Right cardiac atrium (tissue), 5 donors: ENCODE measurements at places on chromosomes 3 and 15. TPM values are rescaled to one million over a fixed set of nuclear protein-coding genes. Genes with fewer than 3 reads are reported as not detected.

PODXL2 gene
- 3.0 TPM for total RNA-seq

GOLGA8G gene
- not detected for total RNA-seq

MEGF11 gene
- 0.08 TPM for total RNA-seq

ATP13A4 gene
- 0.20 TPM for total RNA-seq

PIERCE2 gene
- 5.3 TPM for total RNA-seq

CYP11A1 gene
- 1.1 TPM for total RNA-seq

FBXW12 gene
- total RNA-seq = not detected

IMP3 gene
- total RNA-seq = 49.3 TPM

CCRL2 gene
- 1.4 TPM for total RNA-seq

CACNA2D3 gene
- 64.5 TPM for total RNA-seq

CPA3 gene
- 2.0 TPM for total RNA-seq

LRRC49 gene
- 53.7 TPM for total RNA-seq

TF gene
- 2.1 TPM for total RNA-seq

PTH1R gene
- total RNA-seq = 9.3 TPM

ST8SIA2 gene
- 0.06 TPM for total RNA-seq

MAGEL2 gene
- 0.08 TPM for total RNA-seq

C2CD4A gene
- total RNA-seq = not detected

METTL6 gene
- 10.8 TPM for total RNA-seq

ITGA11 gene
- 20.4 TPM for total RNA-seq

GOLGA8S gene
- total RNA-seq = 0.53 TPM

RASGRF1 gene
- total RNA-seq = 0.12 TPM

PSMA4 gene
- total RNA-seq = 89.1 TPM

ADIPOQ gene
- 0.28 TPM for total RNA-seq

CDHR4 gene
- total RNA-seq = not detected

PDZRN3 gene
- 70.1 TPM for total RNA-seq

SERPINI2 gene
- total RNA-seq = 3.3 TPM

LTK gene
- total RNA-seq = 0.95 TPM

C3orf22 gene
- total RNA-seq = not detected

CAPN3 gene
- total RNA-seq = 6.8 TPM

OXSR1 gene
- total RNA-seq = 24.1 TPM

SLCO2A1 gene
- 34.5 TPM for total RNA-seq

CCDC80 gene
- total RNA-seq = 187 TPM

UROC1 gene
- not detected for total RNA-seq

CMTM7 gene
- total RNA-seq = 8.4 TPM

FOXB1 gene
- total RNA-seq = not detected

TM4SF1 gene
- 105 TPM for total RNA-seq

GPR160 gene
- total RNA-seq = 0.56 TPM

SLC2A2 gene
- not detected for total RNA-seq

SOX2 gene
- total RNA-seq = 0.17 TPM

XPC gene
- 15.5 TPM for total RNA-seq

SCN11A gene
- not detected for total RNA-seq

CNTN4 gene
- total RNA-seq = 2.8 TPM

TMEM266 gene
- not detected for total RNA-seq

TOPBP1 gene
- total RNA-seq = 12.2 TPM

KLHL40 gene
- total RNA-seq = 0.09 TPM

MELTF gene
- total RNA-seq = 2.0 TPM

GABPB1 gene
- total RNA-seq = 11.1 TPM

FHIT gene
- 21.4 TPM for total RNA-seq

FANCD2OS gene
- not detected for total RNA-seq

AGBL1 gene
- total RNA-seq = not detected

TTLL13 gene
- total RNA-seq = not detected

PLSCR4 gene
- 25.4 TPM for total RNA-seq

CFAP100 gene
- total RNA-seq = not detected

DCLK3 gene
- 0.09 TPM for total RNA-seq
